ENCODE measurements at places on chromosomes 2 and 18. TPM values are rescaled to one million over a fixed set of nuclear protein-coding genes. Genes with fewer than 3 reads are reported as not detected.

Gene COLEC11
- total RNA-seq = 0.83 TPM

Gene TTC21B
- 28.6 TPM for total RNA-seq

Gene LRRTM1
- not detected for total RNA-seq

Gene CCDC141
- total RNA-seq = 0.17 TPM

Measured in fibroblast of lung (primary cell).